ENCODE measurements at places on chromosomes 13 and 19. TPM values are rescaled to one million over a fixed set of nuclear protein-coding genes. Genes with fewer than 3 reads are reported as not detected.

GRCh38 chr19:11130824-11131455, 24.6 kb downstream of the SPC24 start:
- DNase-seq: peak; percentile 78

DNA sequence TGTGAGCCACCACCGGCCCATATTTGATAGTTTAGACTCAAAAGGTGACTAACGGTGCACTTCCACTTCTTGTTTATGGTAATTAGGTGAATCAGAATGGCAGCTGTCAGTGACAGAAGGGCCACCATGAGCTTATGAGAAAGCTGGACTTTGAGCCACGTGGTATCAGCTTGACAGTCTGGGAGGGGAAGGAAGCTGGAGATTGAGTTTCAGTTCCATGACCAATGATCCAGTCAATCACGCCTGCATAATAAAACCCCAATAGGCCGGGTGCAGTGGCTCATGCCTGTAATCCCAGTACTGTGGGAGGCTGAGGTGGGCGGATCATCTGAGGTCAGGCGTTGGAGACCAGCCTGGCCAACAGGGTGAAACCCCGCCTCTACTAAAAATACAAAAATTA, 8.2 kb downstream of the EID2B start:
- DNase-seq: no peak

DNA sequence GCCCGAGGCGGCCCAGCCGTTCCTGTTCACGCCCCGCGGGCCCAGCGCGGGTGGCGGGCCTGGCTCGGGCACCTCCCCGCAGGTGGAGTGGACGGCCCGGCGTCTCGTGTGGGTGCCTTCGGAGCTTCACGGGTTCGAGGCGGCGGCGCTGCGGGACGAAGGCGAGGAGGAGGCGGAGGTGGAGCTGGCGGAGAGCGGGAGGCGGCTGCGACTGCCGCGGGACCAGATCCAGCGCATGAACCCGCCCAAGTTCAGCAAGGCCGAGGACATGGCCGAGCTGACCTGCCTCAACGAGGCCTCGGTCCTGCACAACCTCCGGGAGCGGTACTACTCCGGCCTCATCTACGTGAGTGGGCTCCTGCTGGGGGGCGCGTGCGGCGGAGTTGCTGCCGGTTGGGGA, 7.0 kb downstream of the MYH14 start:
- no peak for DNase-seq

GRCh38 chr19:38713227-38713649, 31.0 kb downstream of the CAPN12 start:
- DNase-seq: no peak

DNA sequence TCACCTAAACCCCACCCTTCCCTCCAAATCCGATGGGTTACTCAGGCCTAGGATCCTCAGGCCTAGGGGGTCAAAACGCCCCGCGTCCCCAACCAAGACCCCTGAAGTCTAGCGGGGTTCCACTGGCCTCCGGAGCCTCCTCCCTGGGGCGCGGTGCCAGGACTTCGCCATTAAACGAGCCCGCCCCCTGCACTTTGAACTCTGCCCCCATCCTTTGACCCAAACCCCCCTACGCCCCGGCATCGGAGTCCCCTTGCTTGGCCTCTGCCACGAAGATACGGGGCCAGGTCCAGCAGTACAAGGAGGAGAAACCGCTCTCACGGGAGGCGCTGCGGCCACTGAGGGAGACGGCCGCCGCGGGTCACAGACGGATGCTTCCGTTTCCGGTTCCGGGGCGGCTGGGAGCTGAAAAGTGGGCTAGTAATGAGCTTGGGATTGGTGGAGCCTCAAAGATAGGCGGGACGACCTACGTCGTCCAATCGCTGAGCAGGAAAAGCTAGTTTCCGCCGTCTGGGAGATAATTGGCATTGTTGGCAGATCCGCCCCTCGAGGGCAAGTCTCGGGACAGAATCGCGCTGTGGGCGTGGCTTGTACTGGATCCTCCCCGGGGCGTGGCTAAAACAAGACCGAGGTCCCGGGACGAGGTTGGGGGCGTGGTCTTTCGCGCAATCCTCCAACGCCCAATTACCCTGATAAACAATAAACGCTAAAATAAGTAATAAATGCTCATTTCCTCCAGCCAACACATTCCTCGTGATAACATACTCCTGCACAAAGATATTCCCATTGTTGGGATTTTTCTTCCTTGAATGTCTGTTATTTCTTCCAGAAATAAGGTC, 5.7 kb upstream of the ZNF77 start:
- peak; percentile 100 for DNase-seq

- no peak for DNase-seq
These were observed 86.2 kb upstream of the MBNL2 start for GRCh38 chr13:97135883-97136282.

DNA sequence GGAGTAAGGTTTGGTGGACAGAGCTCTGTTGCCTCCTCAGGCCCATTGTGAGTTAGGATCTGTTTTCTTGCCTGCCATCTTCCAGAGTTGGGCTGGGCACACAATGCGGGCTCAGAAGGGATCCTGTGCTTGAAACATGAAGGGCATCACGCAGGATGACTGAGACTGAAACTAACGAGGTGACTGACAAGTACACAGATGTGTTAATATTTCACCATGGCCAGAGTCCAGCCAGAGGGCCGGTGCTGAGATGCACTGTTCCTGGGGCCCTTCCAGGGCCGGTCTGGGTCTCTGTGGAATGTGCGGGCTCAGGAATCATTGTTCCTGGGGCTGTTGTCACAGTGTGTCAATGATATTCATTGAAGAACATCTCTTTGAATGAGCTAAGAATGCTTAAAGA, 163.7 kb downstream of the URI1 start:
- no peak for DNase-seq

DNA sequence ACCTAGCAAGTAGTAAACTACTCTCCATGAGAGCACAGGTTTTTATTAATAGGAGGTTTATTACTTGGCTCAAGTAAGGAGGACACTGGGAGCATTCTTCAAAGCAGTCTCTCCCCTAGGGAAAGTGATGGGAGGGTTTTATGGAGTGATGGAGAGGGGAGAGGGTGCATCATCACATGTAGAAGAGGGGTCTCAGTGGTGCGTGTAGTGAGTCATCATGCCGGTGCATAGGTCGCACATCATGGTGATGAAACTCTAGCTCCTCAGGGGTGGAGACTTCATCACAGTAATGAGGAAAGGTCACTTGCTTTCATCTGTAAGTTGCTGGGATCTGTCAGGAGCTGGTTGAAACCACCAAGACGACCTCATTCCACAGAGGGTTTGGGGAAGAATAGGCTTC, 210.8 kb upstream of the UBL3 start:
- DNase-seq: no peak

GRCh38 chr19:29887442-29887855, 54.6 kb upstream of the URI1 start:
- DNase-seq: no peak

GRCh38 chr19:19551853-19552192, 13.8 kb downstream of the CILP2 start:
- no peak for DNase-seq

- no peak for DNase-seq
These were observed 16.1 kb downstream of the REXO1 start for GRCh38 chr19:1832046-1832663.

DNA sequence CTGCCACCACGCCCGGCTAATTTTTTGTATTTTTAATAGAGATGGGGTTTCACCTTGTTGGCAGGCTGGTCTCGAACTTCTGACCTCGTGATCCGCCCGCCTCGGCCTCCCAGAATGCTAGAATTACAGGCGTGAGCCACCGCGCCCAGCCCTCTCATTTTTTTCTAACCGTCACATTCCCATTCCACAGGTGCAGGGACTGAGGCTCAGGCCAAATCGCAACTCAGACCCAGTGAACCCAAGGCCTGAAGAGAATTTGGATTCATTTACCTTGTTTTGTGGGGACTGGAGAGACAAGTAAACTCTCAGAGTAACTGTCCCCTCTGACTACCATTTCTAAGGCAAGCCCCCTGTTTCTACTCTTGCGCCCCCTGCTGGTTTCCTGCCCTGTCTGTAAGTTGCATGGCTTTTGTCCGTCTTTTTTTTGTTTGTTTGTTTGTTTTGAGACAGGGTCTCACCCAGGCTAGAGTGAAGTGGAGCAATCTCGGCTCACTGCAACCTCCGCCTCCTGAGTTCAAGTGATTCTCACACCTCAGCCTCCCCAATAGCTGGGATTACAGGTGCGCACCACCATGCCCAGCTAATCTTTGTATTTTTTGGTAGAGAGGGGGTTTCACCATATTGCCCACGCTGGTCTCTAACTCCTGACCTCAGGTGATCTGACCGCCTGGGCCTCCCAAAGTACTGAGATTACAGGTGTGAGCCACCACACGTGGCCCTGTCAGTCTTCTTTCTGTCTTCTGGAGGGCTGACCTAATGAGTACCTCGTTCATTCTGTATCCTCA, 2.3 kb upstream of the STRN4 start:
- DNase-seq: peak; percentile 87

DNA sequence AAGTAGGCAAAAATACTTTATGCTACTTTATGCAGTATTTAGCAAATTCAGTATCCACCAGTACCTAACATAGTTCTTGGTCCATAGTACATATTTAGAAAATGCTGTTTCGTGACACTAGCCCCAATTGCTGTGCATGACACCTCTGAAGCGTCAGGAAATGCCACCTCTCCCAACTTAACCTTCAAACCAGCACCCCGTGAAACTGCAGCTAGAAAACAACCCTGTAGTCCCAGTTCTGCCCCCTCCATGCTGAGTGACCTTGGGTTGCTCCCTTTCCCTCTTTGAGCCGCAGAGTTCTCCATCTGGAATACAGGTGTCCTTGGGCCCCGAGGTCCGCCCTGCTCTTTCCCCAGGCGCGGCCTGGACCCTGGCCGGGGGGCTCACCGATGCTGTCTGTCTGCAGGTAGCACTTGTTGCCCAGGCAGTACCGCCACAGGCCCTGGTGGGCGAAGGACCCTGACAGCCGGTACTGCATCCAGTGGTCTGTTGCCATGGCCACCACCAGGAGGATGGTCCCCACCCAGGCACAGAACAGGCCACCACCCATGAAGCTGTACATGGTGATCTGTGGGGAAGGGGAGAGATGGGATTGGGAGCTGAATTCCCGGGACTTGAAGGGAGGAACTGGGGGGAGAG, 773 bp downstream of the LIM2 start:
- no peak for DNase-seq

DNA sequence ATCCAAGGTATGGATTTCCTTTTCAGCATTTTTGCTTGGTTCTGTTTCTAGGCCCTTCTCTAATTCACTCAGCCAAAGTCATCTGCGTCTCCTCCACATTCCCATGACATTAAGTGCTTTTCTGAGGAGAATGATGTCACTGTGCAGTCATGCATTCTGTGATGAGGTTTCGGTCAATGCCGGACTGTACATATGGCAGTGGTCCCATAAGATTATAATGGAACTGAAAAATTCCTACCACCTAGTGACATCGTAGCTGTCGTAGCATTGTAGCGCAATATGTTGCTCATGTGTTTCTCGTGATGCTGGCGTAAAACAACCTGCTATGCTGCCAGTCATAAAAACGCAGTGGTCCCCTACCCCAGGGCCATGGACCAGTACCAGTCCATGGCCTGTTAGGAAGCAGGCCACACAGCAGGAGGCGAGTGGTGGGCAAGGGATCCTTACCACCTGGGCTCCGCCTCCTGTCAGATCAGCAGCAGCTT, 63.4 kb upstream of the TNFRSF19 start:
- DNase-seq: no peak

DNA sequence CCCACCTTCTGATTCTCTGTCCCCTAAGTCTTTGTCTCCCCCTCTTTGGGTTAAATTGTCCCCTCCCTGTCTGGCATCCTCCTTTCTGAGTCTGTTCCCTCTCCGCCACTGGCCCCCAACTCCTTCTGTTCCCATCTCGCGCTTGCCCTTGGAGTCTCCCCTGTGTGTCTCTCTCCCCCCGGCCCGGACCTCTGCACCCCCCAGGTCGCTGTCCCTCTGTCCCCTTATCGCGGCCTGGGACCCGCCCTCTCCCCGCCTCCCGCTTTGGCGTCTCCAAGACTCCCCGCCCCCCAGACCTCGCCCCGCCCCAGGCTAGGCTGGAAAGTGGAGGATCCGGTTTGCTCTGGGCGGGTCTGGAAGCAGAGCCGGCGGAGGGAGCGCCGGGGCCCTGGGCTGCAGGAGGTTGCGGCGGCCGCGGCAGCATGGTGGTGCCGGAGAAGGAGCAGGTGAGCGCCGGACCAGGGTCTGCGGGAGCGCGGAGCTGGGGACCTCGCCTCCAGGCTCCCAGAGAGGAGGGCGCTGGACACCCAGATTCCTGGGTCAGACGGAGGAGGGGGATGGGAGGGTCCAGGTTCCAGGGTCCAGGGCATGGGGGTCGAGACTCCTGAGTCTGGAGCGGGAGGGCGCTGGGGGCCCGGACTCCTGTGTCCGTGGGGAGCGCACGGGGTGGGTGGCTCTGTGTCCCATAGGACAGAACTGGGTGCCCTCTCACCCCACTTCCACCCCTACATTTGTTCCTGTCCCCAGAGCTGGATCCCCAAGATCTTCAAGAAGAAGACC, at the start of gene TRPM4:
TRPM4 (plus strand) TSS at position 348 of the 780 bp plus-strand sequence; CDS start at position 423, 75 bp downstream.
- DNase-seq: peak; percentile 81

DNA sequence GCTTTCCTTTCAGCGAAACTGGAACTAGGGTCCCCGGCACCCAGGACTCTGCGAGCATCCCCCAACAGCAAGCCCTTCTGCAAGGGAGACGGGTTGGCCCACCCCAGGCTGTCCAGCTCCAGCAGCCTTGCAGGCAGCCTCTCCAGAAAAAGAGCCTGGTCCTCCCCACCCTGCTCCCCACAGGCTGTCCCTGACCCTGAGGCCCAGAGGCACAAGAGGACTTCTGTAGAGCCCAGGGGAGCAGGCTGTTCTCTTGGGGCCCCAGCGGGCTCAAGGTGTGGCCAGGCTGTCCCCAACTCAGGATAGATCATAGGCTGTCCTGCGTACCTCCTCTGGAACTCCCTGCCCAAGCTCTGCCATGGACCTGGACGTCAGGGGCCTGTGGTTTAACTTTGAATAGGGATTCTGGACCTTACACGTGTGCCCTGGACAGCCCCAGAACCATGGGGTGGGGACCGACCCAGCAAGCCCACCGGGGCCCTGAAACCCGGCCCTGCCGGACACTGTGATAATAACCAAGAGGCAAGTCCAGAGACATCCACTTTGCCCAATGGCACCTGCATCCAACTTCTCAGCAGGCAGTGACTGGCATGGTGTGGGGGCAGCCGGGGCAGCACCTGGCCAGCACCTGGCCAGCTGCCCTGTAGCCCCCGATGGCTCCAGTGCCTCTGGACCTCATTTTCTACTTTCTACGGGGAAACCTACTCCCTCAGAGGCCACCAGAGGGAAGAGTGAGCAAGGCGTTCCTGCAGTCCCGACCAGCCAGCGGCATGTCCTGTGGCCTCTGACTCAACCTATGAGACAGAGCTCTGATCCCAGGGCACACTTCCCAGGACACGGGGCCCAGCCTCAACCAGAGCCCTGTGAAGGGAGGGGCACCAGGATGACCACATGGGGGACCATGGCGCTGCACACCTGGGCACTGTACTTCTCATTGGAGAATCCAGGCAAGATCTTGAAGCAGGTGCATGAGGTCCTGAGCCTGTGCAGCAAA, 50.9 kb upstream of the TPM4 start:
- DNase-seq: no peak

- DNase-seq: no peak
These were observed 4.4 kb upstream of the CDK8 start for GRCh38 chr13:26249551-26249950.

SULT2A1 gene
- not detected for total RNA-seq

FKRP gene
- total RNA-seq: 38.6 TPM

IRF2BP1 gene
- 28.6 TPM for total RNA-seq

FRY gene
- total RNA-seq: 4.7 TPM

C5AR2 gene
- total RNA-seq: not detected

CD22 gene
- total RNA-seq: not detected

FPR3 gene
- total RNA-seq: not detected

POLR2E gene
- 256 TPM for total RNA-seq

Data from neural crest cell (in vitro differentiated cells).